ENCODE measurements at places on chromosomes 5 and 9. TPM values are rescaled to one million over a fixed set of nuclear protein-coding genes. Genes with fewer than 3 reads are reported as not detected.

- DNase-seq, result peak; percentile 57
These were observed 58.0 kb upstream of the PTPN3 start for GRCh38 chr9:109556061-109556460.

DNA sequence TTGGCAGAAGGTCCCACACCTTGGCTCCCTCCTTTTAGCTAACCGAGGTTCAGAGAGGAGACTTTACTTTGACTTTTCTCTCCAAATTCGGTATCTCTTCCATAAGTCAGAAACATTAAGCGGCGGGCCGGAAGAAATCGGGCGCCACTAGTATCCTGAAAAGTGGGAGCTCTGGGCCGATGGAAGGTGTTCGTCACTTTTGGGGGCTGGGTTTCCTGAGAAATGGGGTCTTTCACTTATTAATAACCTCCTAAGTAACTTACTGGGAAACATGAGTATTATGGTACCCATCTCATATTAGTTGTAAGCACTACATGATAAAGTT, 716 bp downstream of the STX17 start:
- DNase-seq, result no peak

GRCh38 chr5:132774896-132775295, 2.1 kb downstream of the SEPTIN8 start:
- DNase-seq, result no peak

GRCh38 chr5:160727296-160727997, 124.6 kb downstream of the ATP10B start:
- no peak for DNase-seq

DNA sequence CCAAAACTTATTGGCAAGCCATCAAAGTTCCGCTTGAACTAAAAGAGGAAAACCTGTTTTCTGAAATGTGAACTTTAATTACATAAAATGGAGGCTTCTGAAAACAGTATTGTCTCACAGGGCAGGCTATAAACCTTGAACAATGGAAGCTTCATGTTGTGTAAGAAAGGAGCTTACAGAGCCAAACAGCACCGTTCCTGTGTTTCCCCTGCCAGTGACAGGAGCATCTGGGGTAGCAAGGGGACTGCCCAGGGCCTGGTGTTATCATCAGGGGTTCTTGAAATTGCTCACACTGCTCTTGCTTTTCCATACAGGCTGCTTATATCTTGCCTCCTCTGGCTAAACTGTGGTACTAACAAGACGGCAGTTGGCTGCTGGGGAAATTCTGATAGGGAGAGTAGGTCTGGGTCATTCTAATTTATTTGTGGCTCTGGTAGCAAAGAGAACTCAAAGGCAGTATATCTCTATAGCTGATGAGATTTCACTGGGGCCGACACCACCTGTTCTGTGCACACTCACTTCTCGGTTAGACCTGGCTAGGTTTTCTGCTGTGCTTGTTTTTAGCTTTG, 40.4 kb downstream of the BASP1 start:
- no peak for DNase-seq

DNA sequence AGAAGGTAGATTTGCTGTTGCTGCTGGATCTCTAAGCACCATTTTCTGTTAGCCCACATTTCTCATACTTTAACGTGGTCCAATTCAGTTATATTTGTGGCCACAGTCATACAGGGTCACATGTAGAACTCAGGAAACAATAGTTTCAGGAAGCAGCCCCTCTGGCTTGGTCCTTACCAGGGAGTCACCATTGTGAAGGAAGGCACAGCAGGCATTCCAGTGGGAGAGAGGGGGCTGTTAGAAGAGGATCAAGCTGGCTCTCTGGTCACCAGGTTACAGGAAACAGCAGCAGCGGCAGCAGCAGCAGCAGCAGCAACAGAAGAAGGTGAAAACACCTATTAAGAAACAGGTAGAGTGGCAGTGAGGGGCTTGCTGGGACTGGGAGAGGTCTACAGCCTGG, 14.5 kb downstream of the C9orf43 start:
- DNase-seq, result no peak

The MZB1 gene
- 0.63 TPM for total RNA-seq

The PLK2 gene
- total RNA-seq, result 212 TPM

GRCh38 chr9:106535439-106535838, 327.5 kb upstream of the ZNF462 start:
- DNase-seq, result no peak

The PCDHA1 gene
- 0.21 TPM for total RNA-seq

- DNase-seq, result no peak
These were observed at the start of gene LPAR1 for GRCh38 chr9:111038331-111039230. LPAR1 (minus strand) TSS chr9:111038470; CDS start chr9:110972117, 66,353 bp downstream.

GRCh38 chr5:170538096-170538465, 34.3 kb downstream of the KCNIP1 start:
- no peak for DNase-seq

GRCh38 chr5:57171816-57172465, 1.9 kb upstream of the GPBP1 start:
- DNase-seq, result no peak

The ZNF658 gene
- total RNA-seq, result 18.9 TPM

DNA sequence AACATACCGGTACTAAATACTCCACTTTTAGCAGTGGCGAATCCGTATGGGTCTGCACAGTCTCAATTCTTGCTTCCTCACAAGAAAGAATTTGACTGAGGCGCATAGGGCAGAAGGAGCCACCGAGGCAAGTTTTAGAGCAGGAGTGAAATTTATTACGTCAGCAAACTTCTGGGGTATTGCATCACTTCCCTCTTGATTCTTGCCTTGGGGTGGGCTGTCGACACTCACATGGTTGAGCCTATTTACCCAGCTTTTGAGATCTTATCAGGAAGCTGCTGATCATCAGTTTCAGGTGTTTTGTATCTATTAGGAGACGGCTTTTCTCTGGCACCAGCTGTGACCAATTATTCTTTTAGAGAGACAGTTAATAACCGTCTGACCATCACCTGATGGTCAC, 111.5 kb upstream of the CCNH start:
- DNase-seq, result no peak

The STPG3 gene
- not detected for total RNA-seq

The SLC1A3 gene
- 18.1 TPM for total RNA-seq

DNA sequence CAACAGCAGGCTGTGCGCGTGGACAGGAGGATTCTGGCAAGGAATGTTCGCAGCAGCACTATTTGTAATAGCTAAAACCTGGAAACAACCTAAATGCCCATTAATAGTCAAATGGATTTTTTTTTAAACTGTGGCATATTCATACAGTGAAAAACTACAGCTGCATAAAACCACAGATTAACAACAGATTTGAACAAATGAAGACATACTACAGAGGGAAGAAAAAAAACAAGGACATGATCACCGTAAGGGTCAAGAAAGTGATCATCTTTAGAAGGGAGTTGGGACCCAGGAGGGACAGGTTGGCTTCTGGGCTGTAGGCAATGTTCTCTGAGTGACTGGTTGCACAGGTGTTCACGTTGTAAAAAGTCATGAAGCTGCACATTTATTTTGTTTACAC, 1.2 kb upstream of the TMOD1 start:
- no peak for DNase-seq

The ANKRD33B gene
- 4.4 TPM for total RNA-seq

DNA sequence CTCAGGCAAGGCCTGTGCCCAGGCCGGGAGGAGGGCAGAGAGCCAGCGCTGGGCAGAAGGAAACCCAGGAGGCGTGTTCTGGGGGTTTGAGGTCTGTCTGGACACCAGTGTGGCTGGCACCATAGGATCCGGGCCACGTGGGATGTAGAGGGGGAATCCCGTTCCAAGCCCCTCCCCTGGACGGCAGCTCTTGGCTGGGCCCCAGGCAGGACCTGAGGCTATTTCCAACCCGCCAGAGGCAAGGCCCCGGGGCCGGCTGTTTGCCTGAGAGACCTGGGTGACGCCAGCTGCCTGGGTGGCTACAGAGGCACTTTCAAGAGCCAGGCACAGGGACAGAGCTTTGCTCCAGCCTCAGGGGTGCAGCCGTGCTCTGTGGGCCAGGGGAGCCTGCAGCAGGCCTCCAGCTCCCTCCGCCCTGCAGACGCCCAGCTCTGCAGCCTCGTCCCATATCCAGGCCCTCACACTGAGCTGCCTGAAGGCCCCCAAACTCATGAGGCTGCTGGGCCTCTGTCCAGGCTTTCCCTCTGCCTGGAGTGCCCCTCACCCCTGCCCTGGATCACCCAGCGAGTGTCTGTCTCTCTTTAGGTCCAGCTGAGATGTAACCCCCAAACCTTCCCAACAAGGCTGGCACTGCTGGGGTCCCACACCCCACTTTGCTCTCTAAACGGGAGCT, 56.6 kb upstream of the EGFL7 start:
- no peak for DNase-seq

- DNase-seq, result no peak
These were observed 1185.0 kb upstream of the CDH18 start for GRCh38 chr5:21173036-21173435.

The LHX6 gene
- total RNA-seq, result 2.2 TPM

- no peak for DNase-seq
These were observed 120.7 kb upstream of the PAPPA start for GRCh38 chr9:116032683-116033440.

- no peak for DNase-seq
These were observed 40.8 kb upstream of the CKMT2 start for GRCh38 chr5:81192373-81192750.

Measured in urinary bladder (tissue), 4 donors.